ENCODE measurements at places on chromosomes 4 and X.

DNA sequence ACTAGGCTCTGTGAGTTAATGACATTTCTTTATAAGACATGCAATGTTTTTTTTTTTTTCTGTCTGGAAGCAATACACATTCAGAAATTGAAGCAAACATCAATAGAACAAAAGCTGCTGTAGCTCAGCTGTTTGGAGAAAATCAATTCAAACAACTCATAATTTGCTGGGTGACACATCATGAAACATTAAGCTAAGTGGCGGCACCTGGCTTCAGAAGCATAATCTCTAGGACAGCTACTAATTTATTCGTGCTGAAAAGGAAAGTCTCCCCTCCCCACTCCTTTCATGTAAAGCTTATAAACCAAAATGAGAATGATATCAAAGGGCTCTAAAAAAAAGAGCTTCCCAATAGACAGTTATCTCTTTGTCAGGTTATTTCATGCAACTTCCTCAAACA lies 73.9 kb downstream of the LUZP4 start:
- no peak for DNase-seq

GRCh38 chr4:16150716-16151115 lies 66.9 kb upstream of the PROM1 start:
- DNase-seq, result no peak

- no peak for DNase-seq
Observed at GRCh38 chr4:6692806-6693205, 872 bp upstream of the S100P start.

DNA sequence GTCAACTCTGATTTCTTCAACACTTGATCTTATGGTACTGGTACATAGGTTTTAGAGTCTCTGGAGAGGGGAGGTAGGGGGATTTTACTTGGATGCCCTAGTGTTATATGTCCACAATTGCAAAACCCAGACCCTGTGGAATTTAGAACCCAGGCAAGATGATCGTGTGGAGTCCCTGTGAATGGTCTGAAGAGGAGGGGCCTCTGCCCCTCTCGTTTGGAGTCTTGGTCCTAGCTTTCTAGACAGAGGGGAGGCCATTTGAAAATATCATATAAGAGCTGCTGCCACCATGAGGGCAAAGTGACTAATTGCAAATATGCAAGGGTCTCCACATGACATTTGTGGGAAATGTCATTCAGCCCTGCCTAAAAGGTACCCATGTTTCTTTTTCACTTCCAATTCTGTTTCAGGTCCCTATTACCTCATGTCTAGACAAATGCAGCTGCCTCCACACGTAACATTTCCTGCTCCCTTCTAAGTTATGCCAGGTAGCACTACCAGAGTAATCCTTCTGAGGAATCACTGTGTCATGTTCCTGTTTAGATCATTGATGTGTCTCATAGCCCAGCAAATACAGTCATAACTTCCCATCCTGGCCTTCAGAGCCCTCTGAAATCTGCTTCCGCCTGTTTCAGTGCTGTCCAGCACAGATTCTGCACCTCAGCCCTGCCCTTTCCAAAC lies 126.8 kb downstream of the KLHL8 start:
- DNase-seq, result peak; percentile 25

DNA sequence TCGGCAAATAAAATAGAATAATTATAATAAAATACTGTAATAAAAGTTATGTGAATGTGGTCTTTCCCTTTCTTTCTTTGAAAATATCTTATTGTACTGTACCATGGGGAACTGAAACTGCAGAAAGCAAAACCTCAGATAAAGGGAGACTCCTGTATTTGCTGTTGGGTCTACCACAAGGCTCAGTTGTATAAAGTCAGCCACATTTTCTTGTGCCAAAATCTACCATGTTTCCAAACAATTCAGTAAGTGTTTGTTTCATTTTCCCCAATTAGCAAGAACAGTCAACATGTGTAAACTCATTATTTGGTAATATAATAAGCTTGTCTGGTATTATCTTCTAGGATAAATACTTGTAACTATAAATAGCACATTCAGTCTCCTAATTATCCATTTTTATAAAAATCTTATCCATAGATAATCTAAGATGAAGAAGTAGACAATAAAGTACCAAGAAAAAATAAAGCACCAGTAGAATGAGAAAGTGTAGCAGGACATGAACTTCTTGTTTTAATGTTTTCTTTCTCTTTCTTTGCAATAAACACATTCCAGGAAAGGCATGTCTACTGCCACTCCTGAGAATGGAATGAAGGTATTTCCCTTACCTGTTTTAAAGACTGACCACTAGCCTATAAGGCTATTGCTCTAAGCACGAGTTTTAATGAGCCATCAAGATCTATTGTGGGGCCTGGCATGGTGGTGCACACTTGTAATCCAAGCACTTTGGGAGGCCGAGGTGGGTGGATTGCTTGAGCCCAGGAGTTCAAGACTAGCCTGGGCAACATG lies 15.0 kb upstream of the OTUD4 start:
- no peak for DNase-seq

GRCh38 chrX:129786210-129786651 lies 6.5 kb downstream of the SASH3 start:
- DNase-seq, result no peak

- DNase-seq, result no peak
Observed at GRCh38 chr4:84022564-84022963, 476.5 kb downstream of the NKX6-1 start.

- DNase-seq, result no peak
Observed at GRCh38 chrX:10965174-10965798, 145.8 kb upstream of the HCCS start.

DNA sequence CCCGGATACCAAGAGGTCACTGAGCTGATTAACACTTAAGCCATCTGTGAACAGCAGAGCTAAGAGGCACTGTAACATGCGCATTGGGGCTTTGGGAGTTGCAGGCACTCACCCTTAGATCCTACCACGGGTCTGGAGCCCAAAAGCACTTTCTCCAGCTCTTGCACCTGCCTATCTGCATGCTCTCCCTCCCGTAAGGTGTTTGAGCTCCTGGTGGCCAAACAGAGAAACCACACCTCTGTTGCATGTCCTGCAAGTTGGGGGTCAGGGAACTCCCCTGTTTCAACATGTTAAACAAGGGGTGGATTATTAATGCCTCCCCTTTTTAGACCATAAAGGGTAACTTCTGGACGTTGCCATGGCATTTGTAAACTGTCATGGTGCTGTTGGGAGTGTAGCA lies 49.8 kb downstream of the GYPA start:
- DNase-seq, result no peak

DNA sequence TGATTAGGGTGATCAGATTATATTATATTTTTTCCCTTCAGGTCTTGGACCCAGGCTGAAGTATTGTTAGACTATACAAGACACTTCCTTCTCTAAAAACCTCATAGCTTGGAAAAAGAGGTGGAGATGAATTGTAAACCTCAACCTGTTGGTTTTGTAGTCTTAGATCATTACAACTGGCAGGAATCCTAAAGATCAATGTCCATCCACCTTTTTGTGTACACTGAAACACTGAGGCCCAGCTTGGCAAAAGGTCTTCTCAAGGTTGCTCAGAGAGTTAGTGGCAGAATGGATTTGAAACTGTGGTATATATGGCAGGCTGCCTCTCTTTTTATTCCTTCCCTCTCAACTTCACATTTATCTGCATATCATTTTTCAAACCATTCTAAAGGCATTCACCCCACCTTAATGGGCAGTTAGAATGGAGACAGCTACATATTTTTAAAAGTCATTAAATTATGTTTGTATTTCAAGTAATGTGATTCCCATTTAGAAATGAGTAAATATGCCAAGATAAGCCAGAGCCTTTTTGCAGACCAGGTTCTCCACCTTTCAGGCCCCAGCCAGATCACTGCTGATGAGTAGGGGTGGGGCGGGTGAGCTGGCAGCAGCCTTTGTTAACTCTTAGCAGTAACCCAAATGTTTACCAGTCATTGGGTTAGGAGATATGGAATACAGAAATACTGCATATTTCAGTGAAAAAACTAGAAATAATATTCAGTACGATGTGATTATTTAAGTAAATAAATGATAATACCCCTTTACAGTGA lies 243.2 kb upstream of the F9 start:
- no peak for DNase-seq

DNA sequence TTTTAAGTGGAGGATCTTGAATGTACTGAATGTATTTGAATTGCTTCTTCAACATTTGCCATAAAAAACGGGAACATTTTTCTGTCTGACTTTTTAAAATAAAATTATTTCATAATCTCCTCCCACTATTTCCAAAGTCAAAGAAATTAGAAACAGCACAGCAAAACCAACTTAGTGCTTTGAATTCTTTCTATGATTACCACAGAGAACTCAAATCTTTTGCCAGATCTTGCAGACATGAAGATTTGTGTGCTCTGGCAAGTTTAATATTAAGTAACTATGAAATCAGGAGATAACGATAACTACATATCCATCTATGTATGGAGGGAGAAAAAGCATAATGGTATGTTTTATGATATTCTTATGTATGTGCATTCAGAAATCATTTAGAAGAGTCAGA lies 982.2 kb downstream of the PCDH7 start:
- no peak for DNase-seq

GRCh38 chr4:142708231-142708630 lies 137.9 kb downstream of the INPP4B start:
- DNase-seq, result no peak

- no peak for DNase-seq
Observed at GRCh38 chr4:73527196-73527595, 45.7 kb downstream of the AFM start.

GRCh38 chr4:4271912-4272311 lies 18.0 kb downstream of the LYAR start:
- no peak for DNase-seq

DNA sequence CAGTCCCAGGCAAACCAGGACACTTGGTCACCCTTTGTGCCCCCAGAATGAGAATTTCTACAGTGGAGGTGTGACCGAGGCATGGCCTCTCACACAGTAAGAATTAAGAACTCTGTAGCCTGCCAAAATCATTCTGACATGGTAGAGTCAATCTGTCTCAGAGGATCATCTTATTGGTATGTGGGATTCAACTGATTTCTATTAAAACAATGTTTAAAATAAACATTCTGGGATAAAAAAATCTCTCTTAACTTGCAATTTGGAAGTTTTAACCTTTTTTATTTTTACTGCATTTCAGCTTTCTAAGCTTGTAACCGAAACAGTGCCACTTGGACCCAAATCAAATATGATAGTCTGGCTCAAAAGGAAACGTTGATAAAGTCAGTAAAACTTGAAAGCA lies 165.4 kb upstream of the LDB2 start:
- no peak for DNase-seq

DNA sequence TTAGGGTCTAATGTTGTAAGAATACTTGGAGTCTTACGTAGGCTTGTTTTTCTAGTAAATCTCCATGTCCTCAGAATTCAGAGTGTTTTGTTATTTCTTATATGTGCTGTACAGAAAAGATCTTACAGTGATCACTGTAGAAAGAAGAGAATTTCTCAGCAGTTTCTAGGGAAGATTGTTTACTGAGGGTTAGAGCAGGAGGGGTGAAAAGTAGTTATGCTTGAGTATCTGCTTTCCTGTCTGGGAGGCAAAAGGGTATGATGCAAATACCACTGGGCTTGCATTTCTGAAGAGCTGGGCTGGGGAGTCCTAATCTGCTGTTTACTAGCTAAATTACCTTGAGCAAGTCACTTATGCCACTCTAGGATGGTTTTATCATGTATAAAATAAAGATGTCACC lies 78.2 kb downstream of the BEND4 start:
- DNase-seq, result no peak

DNA sequence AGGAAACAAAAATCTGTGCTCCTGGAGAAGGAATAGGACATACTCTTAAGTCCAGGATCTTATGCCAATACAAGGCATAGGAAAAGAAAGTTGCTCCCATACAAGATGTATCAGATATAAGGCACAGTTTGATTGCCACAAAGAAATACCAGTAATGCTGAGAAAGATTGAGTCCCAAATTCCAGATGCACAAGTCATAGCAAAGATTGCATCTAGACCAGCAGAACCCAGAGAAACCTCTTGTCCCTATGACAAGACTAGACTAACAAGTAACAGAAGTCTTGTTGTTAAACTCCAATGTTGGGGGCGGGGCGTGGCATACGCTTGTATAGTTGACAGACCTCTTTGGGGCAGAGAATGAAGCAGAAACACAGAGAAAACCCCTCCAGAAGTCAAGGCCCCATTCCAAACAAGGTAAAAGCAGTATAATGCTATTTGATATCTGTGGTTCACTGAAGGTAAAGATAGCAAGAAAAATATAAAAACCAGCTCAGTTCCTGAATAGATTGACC lies 671.5 kb upstream of the GRIA3 start:
- no peak for DNase-seq

- DNase-seq, result no peak
Observed at GRCh38 chr4:116755051-116755450, 330.3 kb downstream of the TRAM1L1 start.

GRCh38 chrX:98141466-98141865 lies 1257.8 kb downstream of the RPA4 start:
- DNase-seq, result no peak

- DNase-seq, result no peak
Observed at GRCh38 chr4:53197772-53198142, 168.1 kb downstream of the SCFD2 start.

- no peak for DNase-seq
Observed at GRCh38 chr4:20431543-20431951, 179.8 kb downstream of the SLIT2 start.

- DNase-seq, result no peak
Observed at GRCh38 chrX:75107863-75108509, 48.1 kb downstream of the ABCB7 start.

DNA sequence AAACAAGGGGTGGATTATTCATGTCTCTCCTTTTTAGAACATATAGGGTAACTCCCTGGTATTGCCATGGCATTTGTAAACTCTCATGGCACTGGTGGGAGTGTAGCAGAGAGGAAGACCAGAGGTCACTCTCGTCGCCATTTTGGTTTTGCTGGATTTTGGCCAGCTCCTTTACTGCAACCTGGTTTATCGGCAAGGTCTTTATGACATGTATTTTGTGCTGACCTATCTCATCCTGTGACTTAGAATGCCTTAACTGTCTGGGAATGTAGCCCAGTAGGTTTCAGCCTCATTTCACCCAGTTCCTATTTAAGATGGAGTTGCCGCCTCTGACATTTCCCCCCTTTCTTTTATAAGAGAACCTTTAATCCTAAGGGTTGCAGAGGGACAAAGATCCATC lies 45.8 kb downstream of the MGST2 start:
- DNase-seq, result no peak

- DNase-seq, result no peak
Observed at GRCh38 chrX:154458116-154458953, at the start of gene PLXNA3. PLXNA3 (plus strand) TSS chrX:154458281; CDS start chrX:154460184, 1,903 bp downstream.

DNA sequence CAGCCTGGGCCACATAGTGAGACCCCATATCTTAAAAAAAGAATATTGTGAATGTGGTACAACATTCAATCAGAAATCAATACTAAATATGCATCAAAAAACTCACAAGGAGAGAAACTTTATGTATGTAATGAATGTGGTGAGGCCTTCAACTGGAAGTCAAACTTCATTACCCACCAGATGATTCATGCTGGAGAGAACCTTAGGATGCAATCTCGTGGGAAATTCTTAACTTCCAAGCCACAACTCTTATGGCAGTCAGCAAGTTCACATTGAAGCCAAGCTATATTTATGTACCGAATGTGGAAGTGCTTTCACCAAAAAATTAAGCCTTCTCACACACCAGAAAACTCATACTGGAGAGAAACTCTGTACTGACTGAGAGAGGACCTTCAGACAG lies 84.5 kb upstream of the UXT start:
- DNase-seq, result no peak

GRCh38 chr4:126530996-126531585 lies 1101.7 kb upstream of the INTU start:
- no peak for DNase-seq

- DNase-seq, result no peak
Observed at GRCh38 chr4:7050481-7051143, 7.4 kb downstream of the TADA2B start.
